Activated T-helper 9 cell treated with anti-CD3 and anti-CD28 coated beads, Interleukin-2, amount 50 U/mL, for 16 hours (primary cell): ENCODE measurements at places on chromosomes 16 and 17.
A peak's percentile ranks its signal among the peaks of the same experiment; 100 is the strongest.

- no peak for DNase-seq
These were observed 3.6 kb downstream of the KRT17 start for GRCh38 chr17:41620583-41621434.

DNA sequence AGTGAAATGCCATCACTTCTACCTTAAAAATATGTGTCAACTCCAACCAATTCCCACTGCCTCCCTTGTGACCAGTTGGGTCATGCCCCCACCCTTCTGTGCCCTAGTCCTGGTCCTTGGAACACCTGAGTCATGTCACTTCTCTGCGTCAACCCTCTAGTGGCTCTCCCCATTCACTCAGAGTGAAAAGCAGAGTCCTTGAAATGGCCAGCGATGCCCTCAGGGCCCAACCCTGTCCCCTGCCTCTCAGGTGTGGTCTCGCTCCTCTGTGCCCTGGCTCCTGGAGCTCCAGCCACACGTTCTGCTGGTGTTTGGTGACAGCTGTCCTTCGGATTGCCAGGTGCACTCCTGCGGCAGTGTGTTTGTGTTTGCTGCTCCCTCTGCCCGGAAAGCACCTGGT, 89.2 kb downstream of the SPECC1 start:
- no peak for DNase-seq

DNA sequence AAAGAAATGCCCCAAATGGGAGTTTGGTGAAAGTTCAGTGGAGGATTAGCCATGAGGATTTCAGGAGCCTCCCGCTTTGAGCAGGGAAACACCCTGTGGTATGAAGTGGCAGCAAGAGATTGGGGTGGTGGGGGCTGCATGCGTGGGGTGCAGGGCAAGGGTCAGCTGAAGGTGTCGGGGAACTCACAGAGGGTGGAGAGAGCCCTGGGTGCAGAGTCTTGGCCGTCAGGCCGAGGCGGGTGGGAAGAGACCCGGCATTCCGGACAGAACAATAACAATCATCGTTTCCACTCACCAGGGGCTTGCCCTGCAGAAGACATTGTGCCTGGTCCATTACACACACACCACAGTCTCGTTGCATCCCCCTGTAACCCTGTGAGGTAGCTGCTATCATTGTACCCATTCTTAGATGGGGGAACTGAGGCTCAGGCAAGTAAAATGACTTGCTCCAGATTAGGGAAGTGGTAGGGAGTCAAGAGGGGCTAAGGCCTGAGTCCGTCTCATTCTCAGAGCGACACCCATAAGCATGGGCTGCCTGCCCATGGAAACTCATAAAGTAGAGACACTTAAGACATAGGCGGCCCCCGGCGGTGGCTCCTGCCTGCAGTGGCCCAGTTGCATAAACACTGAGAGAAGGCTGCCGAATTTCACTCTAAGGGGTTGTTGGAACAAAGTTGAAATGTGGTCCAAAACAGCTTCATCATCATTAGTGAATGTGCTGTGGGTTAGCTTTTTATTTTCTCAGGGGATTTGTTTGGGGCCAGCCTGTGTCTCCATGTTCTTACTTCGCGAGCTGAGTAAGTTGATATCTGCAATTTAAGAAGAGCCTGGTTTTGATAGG, 93.3 kb downstream of the CMIP start:
- no peak for DNase-seq

DNA sequence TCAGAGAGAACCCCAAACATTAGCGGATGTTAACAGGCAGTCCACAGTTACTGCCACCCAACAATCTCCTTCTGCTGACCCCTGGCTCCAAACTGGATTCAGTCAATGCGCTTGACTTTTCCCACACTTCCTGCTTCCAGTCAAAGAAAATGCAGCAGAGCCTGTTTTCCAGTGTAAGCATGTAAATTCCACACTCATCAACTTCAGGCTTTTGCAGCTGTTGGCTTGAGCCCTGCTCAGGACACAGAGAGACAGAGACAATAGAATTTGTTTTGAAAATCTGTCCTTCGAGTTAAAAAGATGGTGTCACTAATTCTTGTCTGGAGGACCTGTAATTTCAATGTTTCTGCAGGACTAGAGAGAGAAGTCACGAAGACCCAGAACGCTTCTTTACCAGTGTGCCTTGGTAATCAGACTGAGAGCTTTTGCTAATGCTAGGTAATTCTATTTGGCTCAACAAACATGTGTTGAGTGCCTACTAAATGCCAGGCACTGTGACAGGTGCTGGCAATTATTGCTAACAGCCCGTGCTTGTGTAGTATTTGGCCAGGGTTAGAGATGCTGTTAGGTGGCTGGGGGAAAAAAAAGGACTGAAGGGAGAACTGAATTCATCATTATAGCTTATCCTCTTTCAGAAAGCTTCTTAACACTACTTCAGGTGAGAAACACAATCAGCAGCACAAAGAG, 32.5 kb downstream of the HOXB1 start:
- no peak for DNase-seq

GRCh38 chr16:12337871-12338655, 361.5 kb downstream of the SNX29 start:
- DNase-seq = no peak

DNA sequence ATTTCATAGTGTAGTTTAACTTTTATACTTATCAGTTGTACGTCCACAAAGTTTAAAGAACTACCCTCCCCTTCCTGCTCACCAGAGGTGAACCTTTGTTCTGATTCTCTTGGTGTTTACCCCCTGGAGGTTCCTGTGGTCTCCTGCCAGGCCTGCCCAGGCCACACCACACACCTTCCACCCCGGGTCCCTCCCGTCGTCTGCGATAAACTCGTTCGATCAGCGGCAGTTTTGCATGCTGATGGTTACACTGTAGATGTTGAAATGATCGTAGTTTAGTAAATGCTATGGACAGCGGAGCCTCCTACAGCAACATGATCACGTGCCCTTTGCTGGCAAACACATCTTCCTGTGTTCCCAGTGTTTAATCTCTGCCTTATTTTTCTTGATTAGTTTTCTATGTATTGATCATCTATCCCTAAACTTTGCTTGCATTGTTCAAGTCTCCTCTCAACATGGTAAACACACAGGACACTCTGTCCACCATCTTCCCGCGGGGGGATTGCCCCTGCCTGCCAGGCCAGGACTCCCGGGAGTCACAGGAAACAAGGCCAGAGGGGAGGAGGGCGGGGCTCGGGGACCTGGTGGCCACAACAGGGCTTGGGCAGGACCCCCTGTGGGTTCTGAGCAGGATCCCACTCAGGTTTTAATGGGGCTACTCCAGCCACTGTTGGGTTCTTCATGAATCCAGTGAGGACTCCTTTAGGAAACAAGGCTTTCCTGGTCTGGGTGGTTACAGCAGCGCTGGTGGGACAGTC, 2.8 kb upstream of the ACSF3 start:
- DNase-seq = no peak

DNA sequence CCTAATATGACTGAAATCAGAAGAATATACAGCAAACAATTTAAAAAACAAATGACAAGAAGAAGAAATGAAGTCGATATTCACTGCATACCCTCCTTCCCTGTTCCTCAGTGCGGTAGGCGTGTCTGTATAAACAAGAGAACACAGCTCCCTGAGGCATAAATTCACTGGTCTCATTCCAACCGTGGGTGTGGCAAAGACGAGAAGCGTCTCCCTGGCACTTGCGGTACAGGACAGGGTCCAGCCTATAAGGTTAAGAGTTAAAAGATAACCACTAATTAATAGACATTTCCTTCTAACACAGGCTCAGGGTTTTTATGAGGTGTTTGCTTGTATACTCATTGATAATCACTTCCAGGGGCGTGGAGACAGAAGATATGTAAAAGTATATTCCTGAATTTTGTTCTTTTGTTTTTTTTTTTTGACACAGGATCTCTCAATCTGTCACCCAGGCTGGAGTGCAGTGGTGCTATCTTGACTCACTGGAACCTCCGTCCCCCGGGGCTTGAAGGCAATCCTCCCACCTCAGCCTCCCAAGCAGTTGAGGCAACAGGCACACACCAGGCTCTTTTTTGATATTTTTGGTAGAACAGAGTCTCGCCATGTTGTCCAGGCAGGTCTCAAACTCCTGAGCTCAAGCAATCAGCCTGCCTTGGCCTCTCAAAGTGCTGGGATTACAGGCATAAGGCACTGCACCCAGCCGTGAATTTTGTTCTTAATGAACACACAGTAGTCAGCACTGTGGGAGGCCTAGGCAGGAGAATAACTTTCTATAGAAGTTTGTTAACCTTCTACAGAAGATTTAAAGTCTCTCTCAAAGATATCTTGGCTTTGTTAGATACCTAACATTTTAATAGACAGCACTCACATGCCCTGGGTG, 59.1 kb upstream of the CLEC18B start:
- DNase-seq = no peak

GRCh38 chr16:17804857-17805256, 334.1 kb upstream of the XYLT1 start:
- no peak for DNase-seq

DNA sequence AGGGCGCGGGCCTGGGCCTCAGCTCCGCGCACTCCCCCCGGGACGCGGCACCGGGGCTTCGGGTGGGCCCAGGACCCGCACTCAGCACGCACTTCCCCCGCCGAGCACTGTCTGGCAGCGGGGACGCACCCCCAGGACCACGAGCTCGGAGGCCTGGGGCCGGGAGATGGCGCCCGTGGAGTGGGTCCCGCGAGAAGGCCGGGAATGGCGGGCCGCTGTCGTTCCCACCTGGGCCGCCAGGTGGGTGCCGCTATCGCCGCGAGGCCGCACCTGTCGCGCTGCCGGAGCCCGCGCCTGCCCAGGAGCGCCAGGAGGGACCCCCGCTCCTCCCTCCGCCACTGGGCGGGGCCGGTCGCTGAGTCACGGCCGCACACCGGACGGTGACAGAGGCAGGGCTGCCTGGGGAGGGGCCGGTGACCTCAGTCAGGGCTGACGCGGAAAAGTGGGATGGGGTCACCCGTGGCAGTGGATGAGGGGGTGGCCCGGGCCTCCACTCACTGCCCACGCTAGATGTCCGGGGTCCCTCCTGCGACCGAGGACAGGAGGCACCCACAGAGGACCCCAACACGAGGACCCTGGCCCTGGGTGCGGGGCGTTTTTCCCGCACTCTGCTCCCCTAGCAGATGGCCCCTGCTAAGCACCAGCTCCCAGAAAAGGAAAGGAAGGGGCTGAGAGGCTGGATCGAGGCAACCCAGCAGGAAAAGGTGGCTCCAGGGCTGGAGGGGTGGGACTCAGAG, 6.9 kb upstream of the ACTG1 start:
- peak; percentile 58 for DNase-seq

GRCh38 chr17:61354895-61355874, 44.5 kb upstream of the TBX2 start:
- no peak for DNase-seq
